ENCODE measurements at places on chromosomes 1 and 21.

DNA sequence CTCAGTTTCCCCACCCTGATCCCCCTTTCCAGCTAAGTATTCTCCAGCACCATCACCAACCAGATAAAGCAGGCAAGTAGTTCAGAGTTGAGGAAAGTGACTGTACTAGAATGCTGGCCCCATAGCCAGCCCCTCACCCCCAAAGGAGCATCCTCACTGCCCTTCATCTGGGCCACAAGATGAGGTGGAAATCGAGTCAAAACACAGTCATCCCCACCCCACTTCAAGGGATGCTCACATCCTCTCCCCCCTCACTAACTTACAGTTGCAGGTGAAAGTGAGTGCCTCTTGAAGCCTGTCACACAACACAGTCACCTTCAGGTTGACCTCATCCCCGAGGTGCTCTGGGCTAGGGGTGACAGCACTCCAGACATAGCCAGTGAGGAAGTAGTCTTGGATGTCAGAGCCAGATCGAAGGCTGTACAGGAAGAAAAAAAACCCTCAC, 30.4 kb downstream of the PIK3C2B start:
- DNase-seq: peak; percentile 38

- no peak for DNase-seq
These were observed 195.7 kb downstream of the FCRL5 start for GRCh38 chr1:157356601-157357000.

DNA sequence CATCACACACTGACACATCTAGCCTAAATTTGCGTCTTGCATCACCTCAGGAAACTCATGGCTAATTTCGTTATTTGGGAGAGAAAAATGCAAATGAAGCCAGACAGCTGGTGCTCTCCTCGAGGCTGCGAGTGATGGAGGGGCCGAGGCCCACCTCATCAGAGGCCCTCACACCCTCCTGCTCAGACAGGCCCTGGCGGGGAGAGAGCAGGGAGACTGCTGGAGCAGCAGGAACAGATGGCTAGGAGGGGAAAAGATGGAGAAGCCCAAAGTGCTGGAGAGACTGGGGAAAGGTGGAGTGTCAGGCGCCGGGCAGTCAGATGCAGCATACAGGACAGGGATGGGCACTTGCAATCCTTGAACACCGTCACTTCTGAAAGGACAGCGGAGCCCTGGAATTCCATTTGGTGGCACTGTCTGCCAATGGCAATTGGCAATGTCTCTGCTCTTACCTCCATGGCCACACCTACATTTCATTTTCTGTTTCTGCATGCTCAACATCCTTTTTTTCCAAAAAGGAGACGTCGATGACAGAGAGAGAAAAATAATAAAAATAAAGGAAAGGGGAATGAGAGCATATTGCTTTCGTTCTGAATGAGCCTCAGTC, 286.2 kb downstream of the SPATA17 start:
- DNase-seq: no peak

GRCh38 chr1:98322966-98323365, 338.6 kb upstream of the SNX7 start:
- no peak for DNase-seq

- DNase-seq: no peak
These were observed 202.7 kb upstream of the FOXD3 start for GRCh38 chr1:63119575-63120155.

DNA sequence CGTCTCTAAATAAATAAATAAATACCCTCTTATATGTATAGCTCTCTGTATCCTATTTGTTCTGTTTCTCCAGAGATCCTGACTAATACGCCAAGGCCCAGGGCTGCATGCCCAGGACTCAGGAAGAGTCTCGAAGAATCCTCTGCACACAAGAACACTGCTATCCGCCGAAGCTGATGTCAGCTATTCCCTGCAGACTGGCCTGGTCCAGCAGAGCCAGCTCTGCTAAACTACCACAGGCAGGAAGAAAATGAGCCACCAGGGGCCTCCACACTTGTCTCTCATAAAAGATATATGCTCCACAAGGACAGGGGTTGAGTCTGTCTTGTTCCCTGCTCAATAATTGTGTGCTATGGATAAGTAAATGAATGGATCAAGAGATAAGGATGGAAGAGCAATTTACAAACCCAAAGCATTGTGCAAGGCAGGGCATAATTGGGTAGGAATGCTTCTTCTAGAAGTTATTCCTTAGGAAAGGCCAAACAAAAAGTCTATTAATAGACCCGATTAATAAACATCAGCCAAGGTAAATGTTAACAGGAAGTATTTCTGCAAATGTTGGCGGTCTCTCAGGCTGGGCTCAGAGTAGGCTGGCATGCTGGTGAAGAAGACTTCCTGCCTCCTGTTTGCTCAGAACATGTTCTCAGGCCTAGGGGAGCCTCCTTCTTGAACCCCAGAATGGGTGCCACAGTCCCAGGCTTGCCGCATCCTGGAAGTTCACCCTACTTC, 26.3 kb upstream of the MAN1C1 start:
- DNase-seq: no peak

- DNase-seq: no peak
These were observed 9.5 kb downstream of the SLC45A3 start for GRCh38 chr1:205670611-205671430.

DNA sequence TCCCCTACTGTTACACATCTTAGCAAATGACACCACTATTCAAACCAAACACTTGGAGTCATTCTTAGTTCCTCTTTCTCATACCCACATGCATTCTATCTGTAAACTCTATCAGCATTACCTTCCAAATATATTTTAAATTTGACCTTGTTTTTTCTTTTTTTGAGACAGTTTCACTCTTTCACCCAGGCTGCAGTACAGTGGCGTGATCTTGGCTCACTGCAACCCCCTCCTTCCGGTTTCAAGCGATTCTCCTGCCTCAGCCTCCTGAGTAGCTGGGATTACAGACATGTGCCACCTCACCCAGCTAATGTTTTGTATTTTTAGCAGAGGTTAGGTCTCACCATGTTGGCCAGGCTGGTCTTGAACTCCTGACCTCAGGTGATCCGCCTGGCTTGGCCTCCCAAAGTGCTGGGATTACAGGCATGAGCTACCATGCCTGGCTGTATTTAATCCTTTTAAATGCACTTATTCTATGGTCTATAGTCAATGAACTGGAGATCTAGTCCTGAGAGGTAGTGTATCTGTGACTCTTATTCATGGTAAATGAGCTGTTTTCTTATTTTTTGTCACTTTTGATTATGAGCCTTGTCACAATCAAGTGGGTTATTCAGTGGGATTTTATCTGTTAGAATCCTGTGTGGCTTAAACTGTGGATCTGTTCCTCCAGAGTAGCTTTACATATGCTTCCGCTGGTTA, 73.1 kb downstream of the GATAD2B start:
- DNase-seq: peak; percentile 51

GRCh38 chr1:169804941-169805340, 10.2 kb upstream of the METTL18 start:
- no peak for DNase-seq

GRCh38 chr1:162536511-162536910, 25.0 kb upstream of the UAP1 start:
- DNase-seq: peak; percentile 50

DNA sequence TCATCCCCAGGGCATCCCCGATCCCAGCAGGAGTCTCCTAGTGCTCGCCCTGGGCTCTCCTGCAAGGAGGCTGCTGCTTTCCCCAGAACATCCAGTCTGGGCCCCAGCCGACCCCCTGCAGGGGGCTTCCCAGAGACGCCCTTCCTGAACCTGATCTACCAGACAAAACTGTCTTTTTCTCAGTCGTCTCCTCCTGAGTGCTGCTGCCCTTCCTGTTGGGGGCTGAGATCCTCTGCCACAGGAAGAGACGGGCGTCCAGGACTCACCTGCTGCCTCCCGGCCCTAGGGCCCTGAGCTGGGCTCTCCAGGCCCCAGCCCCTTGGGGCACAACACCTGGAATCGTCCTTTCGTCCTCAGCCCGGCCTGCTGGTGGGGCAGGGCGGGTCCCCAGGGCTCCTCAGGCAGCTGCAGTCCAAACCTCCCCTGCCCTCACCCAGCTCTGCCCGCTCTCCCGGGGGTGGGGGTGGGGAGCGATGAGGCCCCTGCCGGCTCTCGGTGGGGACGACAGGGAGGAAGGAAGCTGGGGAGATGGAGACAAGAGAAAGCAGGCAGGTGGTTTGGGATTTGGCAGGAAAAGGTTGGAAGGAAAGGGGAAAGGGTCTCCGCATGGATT, 36.9 kb downstream of the TP73 start:
- no peak for DNase-seq

- no peak for DNase-seq
These were observed 6.0 kb upstream of the BCL10 start for GRCh38 chr1:85282424-85282823.

- no peak for DNase-seq
These were observed 266.1 kb upstream of the NRIP1 start for GRCh38 chr21:15330872-15331271.

GRCh38 chr21:35819134-35819533, 241.2 kb downstream of the SETD4 start:
- DNase-seq: no peak

GRCh38 chr21:25913479-25913878, 178.7 kb downstream of the GABPA start:
- no peak for DNase-seq

DNA sequence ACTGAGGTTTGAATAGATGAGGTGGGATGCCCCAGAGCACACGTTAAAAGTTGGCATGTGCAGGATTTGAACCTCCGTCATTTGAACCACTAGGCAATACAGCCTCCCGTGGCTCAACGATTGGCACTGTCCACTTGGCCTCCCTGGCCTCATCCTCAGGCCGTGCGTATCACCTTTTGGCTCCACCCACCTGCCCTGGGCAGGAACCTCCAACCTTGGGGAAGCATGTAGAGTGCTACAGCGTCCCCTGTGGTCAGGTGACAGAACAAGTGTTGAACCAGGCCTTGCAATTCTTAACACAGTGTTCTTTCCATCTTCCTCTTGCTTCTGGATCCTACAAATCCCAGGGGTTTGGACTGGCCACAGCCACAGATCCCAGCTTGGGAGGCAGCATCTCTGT, 112.6 kb downstream of the PAX7 start:
- DNase-seq: no peak

DNA sequence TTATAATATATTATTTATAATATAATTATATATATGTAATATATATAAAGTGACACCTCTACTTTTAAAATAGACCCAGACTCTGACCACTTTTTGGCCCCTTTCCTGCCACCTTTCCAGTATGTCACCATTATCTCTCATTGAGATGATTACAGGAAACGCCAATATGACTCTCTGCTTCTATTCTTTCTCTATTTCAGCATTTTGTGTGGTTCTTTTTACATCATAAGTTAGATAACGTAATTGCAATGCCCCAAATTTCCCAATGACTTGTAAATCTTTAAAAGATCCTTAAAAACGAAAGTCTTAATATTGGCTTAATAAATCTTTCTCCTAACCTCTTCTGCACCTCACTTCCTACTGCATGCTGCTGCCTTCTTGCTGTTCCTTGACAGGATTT, 8.1 kb upstream of the GBP5 start:
- DNase-seq: no peak
